ENCODE measurements at places on chromosomes 16 and 17. TPM values are rescaled to one million over a fixed set of nuclear protein-coding genes. Genes with fewer than 3 reads are reported as not detected.
A peak's percentile ranks its signal among the peaks of the same experiment; 100 is the strongest.

- no peak for DNase-seq
- no peak overlapping the region for H3K27ac ChIP-seq
- no peaks in the 10 kb centered on the region for H3K27me3 ChIP-seq
- no peaks in the 10 kb centered on the region for H3K4me1 ChIP-seq
- H3K4me3 ChIP-seq: no peak overlapping the region
Observed at GRCh38 chr16:66484453-66485213, 57.5 kb downstream of the BEAN1 start.

- peaks cover 76% of the 10 kb centered on the region for H3K27me3 ChIP-seq
- H3K27ac ChIP-seq: no peak overlapping the region
- H3K36me3 ChIP-seq: no peaks in the 10 kb centered on the region
- DNase-seq: peak; percentile 31
- H3K4me3 ChIP-seq: peak overlapping the region; percentile 8
- no peaks in the 10 kb centered on the region for H3K4me1 ChIP-seq
Observed at GRCh38 chr17:49224198-49224996, 6.2 kb downstream of the PHOSPHO1 start.

DNA sequence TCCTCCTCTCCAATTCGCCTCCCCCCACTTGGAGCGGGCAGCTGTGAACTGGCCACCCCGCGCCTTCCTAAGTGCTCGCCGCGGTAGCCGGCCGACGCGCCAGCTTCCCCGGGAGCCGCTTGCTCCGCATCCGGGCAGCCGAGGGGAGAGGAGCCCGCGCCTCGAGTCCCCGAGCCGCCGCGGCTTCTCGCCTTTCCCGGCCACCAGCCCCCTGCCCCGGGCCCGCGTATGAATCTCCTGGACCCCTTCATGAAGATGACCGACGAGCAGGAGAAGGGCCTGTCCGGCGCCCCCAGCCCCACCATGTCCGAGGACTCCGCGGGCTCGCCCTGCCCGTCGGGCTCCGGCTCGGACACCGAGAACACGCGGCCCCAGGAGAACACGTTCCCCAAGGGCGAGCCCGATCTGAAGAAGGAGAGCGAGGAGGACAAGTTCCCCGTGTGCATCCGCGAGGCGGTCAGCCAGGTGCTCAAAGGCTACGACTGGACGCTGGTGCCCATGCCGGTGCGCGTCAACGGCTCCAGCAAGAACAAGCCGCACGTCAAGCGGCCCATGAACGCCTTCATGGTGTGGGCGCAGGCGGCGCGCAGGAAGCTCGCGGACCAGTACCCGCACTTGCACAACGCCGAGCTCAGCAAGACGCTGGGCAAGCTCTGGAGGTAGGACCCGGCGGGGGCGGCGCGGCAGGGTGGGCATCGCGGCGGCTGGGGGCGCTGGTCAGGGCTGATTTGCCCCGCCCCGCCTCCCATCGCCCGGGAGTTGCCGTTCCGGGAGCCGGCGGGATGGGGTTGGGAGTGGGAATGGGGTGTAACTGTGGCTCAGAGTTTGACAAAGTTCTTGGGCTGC is 567 bp downstream of the SOX9 start:
- H3K4me1 ChIP-seq: peaks cover 36% of the 10 kb centered on the region
- H3K4me3 ChIP-seq: peak overlapping the region; percentile 40
- peak; percentile 74 for DNase-seq
- no peaks in the 10 kb centered on the region for H3K36me3 ChIP-seq
- H3K27ac ChIP-seq: no peak overlapping the region
- H3K27me3 ChIP-seq: peaks cover 68% of the 10 kb centered on the region

GRCh38 chr16:53370827-53371226 is 63.4 kb upstream of the RBL2 start:
- no peaks in the 10 kb centered on the region for H3K4me1 ChIP-seq
- H3K4me3 ChIP-seq: no peak overlapping the region
- no peak overlapping the region for H3K27ac ChIP-seq
- DNase-seq: no peak
- no peaks in the 10 kb centered on the region for H3K36me3 ChIP-seq
- H3K27me3 ChIP-seq: peaks cover 65% of the 10 kb centered on the region

The CACNA1H gene
- total RNA-seq: 66.1 TPM

The BEAN1 gene
- total RNA-seq: 2.4 TPM

- H3K27me3 ChIP-seq: no peaks in the 10 kb centered on the region
- no peaks in the 10 kb centered on the region for H3K36me3 ChIP-seq
- no peak for DNase-seq
- peaks cover 41% of the 10 kb centered on the region for H3K4me1 ChIP-seq
- H3K27ac ChIP-seq: peak overlapping the region; percentile 97
- H3K4me3 ChIP-seq: peak overlapping the region; percentile 96
Observed at GRCh38 chr17:67244431-67245072, 444 bp downstream of the HELZ start.

The ST6GALNAC1 gene
- total RNA-seq: not detected

GRCh38 chr17:78425429-78425828 is 47.0 kb downstream of the PGS1 start:
- H3K4me1 ChIP-seq: peaks cover 15% of the 10 kb centered on the region
- H3K27me3 ChIP-seq: no peaks in the 10 kb centered on the region
- H3K36me3 ChIP-seq: peaks cover 7% of the 10 kb centered on the region
- no peak overlapping the region for H3K4me3 ChIP-seq
- no peak for DNase-seq

DNA sequence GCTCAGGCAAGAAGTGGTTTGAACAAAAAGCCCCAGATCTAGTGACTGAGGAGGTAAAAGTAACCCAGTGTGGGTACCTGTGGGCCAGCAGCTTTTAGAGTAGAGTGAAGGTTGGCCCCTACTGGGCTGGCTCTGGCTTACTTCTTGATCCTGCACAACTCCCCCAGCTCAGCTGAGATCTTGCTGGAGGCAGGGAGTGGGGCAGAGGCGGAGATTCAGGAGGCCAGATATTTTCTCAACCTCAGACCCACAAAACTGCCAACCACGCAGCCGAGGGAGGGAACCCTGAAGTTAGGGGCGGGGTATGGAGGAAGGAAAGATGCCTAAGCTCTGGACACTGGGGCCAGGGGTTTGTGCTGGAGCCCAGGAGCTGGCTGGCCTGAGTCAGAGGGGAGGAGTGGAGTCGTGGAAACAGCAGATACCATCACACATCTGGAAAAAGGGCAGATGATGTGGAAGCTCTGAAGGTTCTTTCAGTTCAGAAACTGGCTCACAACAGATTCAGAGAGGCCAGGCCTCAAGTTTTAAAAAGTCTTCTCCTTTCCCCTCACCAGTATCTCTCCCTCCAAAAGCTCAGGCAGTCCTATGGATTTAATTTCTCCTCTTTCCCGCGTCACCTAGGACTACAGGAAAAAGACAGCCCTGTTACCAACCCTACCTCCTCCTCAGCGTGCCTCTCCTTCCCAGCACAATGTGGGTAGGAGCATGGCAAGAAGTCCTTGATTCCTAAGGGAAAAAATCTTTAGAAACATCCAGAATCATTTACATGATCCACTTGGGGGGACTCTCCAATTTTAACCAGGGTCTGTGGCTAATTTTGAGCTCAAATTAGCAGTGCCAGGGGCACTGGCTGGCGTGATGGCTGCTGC is 48.1 kb downstream of the MYO18A start:
- H3K4me3 ChIP-seq: no peak overlapping the region
- no peaks in the 10 kb centered on the region for H3K27me3 ChIP-seq
- DNase-seq: no peak

The HS3ST4 gene
- 0.46 TPM for total RNA-seq

The ZFP3 gene
- total RNA-seq: 0.21 TPM

- no peak overlapping the region for H3K27ac ChIP-seq
- H3K4me3 ChIP-seq: no peak overlapping the region
- no peaks in the 10 kb centered on the region for H3K27me3 ChIP-seq
- no peak for DNase-seq
- peaks cover 6% of the 10 kb centered on the region for H3K36me3 ChIP-seq
Observed at GRCh38 chr17:8274816-8275215, 13.7 kb upstream of the RANGRF start.

The TTYH2 gene
- total RNA-seq: 7.9 TPM

GRCh38 chr17:36943250-36944191 is 5.2 kb upstream of the AATF start:
- H3K36me3 ChIP-seq: no peaks in the 10 kb centered on the region
- no peak overlapping the region for H3K4me3 ChIP-seq
- DNase-seq: no peak
- H3K4me1 ChIP-seq: peaks cover 9% of the 10 kb centered on the region
- peaks cover 91% of the 10 kb centered on the region for H3K27me3 ChIP-seq

- H3K36me3 ChIP-seq: no peaks in the 10 kb centered on the region
- H3K27ac ChIP-seq: no peak overlapping the region
- no peaks in the 10 kb centered on the region for H3K27me3 ChIP-seq
- H3K4me3 ChIP-seq: no peak overlapping the region
- H3K4me1 ChIP-seq: no peaks in the 10 kb centered on the region
Observed at GRCh38 chr16:20364051-20364450, 11.5 kb upstream of the UMOD start.

The ANKRD40CL gene
- total RNA-seq: not detected

The BHLHA9 gene
- total RNA-seq: 0.92 TPM

The REXO5 gene
- total RNA-seq: 22.5 TPM

GRCh38 chr16:4410335-4411075 is 5.9 kb downstream of the CORO7 start:
- H3K4me3 ChIP-seq: no peak overlapping the region
- no peak for DNase-seq
- no peaks in the 10 kb centered on the region for H3K4me1 ChIP-seq

GRCh38 chr17:39485555-39485954 is 24.3 kb downstream of the CDK12 start:
- H3K4me1 ChIP-seq: no peaks in the 10 kb centered on the region
- no peak overlapping the region for H3K4me3 ChIP-seq
- H3K36me3 ChIP-seq: peaks cover 9% of the 10 kb centered on the region
- no peaks in the 10 kb centered on the region for H3K27me3 ChIP-seq
- no peak for DNase-seq
- H3K27ac ChIP-seq: no peak overlapping the region

- H3K36me3 ChIP-seq: no peaks in the 10 kb centered on the region
- H3K4me3 ChIP-seq: no peak overlapping the region
- H3K4me1 ChIP-seq: peaks cover 18% of the 10 kb centered on the region
- no peak overlapping the region for H3K27ac ChIP-seq
- no peak for DNase-seq
Observed at GRCh38 chr17:82014432-82014831, 8.2 kb downstream of the CENPX start.

GRCh38 chr16:72939247-72939646 is 108.7 kb downstream of the ZFHX3 start:
- no peak overlapping the region for H3K27ac ChIP-seq
- H3K36me3 ChIP-seq: no peaks in the 10 kb centered on the region
- no peak for DNase-seq
- H3K27me3 ChIP-seq: no peaks in the 10 kb centered on the region
- no peak overlapping the region for H3K4me3 ChIP-seq

GRCh38 chr17:63823659-63824331 is 3.4 kb upstream of the PSMC5 start:
- H3K27ac ChIP-seq: no peak overlapping the region
- H3K4me3 ChIP-seq: no peak overlapping the region
- DNase-seq: no peak
- peaks cover 8% of the 10 kb centered on the region for H3K4me1 ChIP-seq

DNA sequence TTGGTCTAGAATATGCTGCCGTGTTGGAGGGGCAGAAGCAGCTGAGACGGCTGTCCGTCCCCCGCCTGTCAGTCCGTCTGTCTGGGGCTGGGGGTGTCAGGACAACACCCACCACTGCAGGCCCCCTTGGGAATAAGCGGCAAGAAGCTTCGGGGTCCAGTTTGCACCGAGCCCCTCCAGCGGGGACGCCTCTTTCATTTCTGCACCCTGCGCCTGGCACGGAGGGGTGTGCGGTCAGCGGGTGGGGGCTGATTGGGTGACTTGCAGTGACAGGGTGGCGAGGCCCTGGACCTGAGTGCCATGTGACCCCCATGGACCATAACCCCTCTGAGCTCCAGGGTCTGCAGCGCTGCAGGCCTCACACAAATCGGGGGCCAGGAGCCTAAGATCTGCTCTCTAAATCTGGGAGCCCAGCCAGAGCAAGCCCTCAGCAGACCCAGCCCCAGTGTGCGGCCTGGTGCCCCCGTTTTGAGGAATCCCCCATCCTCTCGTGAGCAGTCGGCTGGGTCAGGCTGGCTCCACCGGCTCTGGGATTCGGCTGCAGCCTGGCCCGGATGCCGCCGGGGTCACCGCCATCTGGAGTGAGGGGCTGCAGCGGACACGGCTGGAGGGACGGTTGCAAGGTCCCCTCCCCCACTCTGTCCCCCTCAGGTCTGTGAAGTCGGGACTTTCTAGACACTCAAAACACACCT is 8.3 kb downstream of the CBFA2T3 start:
- no peak overlapping the region for H3K4me3 ChIP-seq
- no peaks in the 10 kb centered on the region for H3K36me3 ChIP-seq
- no peak for DNase-seq
- no peaks in the 10 kb centered on the region for H3K27me3 ChIP-seq
- no peak overlapping the region for H3K27ac ChIP-seq

GRCh38 chr17:44473367-44473766 is 29.8 kb downstream of the GPATCH8 start:
- peaks cover 6% of the 10 kb centered on the region for H3K36me3 ChIP-seq
- H3K4me3 ChIP-seq: no peak overlapping the region
- no peaks in the 10 kb centered on the region for H3K27me3 ChIP-seq
- no peak for DNase-seq

GRCh38 chr16:17070882-17071592 is 399.7 kb downstream of the XYLT1 start:
- no peak overlapping the region for H3K27ac ChIP-seq
- H3K4me1 ChIP-seq: no peaks in the 10 kb centered on the region
- no peaks in the 10 kb centered on the region for H3K36me3 ChIP-seq
- H3K4me3 ChIP-seq: no peak overlapping the region

DNA sequence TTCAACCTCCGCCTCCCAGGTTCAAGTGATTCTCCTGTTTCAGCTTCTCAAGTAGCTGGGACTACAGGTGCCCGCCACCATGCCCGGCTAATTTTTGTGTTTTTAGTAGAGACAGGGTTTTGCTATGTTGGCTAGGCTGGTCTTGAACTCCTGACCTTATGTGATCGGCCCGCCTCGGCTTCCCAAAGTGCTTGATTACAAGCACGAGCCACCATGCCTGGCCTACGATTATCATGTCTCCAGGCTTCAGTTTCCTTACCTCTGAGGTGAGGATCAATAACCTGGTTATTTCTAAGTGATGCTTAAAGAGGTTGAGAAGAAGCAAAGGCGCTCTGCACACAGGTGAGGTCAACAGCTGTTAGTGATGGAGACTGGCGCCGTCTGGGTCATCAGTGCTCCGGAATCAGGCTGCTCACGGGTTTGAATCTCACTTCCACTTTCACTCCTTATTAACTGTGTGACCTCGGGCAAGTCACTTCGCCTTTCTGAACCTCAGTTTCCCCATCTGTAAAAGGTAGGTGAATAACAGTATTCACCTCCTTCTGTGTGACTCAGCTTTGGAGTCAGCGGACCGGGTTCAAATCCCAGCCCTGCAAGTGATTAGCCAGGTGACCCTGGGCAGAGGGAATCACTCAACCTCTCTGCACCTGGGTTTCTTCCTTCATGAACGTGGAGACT is 745 bp upstream of the ABCC1 start:
- peaks cover 5% of the 10 kb centered on the region for H3K27me3 ChIP-seq
- peaks cover 16% of the 10 kb centered on the region for H3K4me1 ChIP-seq
- H3K27ac ChIP-seq: no peak overlapping the region

GRCh38 chr17:32211671-32212070 is 54.0 kb upstream of the RHBDL3 start:
- H3K36me3 ChIP-seq: peaks cover 54% of the 10 kb centered on the region
- no peak for DNase-seq
- no peaks in the 10 kb centered on the region for H3K4me1 ChIP-seq
- no peaks in the 10 kb centered on the region for H3K27me3 ChIP-seq
- no peak overlapping the region for H3K27ac ChIP-seq

Measured in cardiac muscle cell (in vitro differentiated cells and primary cell).